KBM-7 (cell line): ENCODE measurements at places on chromosomes 3 and 15.

GRCh38 chr3:51390246-51391074 is 625 bp upstream of the RBM15B start:
- DNase-seq: no peak

DNA sequence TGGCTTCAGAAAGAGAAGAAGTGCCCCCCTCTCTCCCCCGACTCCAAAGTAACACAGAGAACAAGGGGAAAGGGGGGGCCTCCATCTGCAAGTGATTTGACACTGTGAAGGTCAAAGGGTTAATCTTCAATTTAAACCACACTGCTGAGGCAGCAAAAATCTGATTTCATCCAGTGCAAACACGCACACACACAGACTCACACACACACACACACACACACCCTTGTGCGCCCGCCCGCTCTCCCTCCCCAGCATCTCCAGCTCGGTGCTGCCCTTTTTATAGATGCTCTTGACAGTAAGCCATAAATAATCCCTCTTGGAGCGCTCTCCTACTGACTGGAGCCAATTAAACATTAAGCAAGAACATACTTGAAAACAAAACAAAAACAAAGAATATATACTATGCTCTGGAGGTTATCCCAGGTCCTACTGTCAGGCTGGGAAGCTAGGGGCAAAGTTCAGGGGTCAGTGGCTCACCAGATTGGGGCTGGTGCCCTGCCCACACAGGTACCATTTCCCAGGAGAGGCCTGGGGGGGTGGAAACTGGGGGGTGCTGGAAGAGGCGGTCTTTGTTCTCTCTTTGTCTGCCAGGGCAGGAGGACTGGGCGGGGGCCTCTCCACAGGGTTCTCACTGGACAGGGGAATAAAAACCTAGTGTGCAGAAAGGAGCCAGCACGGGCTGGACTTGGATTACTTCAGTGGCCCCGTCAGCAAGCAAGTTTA is 16.3 kb downstream of the BMF start:
- no peak for DNase-seq

DNA sequence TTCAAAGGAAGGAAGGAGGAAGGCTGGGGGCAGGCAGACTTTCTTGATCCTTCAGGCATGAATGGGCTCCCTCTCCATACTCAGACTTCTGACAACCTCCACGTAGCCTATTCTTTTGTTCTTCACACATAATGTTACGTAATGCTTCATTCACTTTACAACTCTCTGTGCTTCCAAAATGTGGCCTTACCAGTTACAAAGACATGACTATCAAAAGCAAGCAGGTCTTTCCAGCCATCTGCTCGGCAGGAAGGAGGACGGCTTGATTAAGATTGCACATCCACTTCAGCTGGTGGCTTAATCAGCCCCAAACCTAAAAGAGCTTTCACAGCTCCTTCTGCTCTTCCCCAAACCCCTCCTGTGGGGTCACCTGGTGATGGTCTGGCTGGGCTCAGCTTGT is 263.2 kb downstream of the XXYLT1 start:
- DNase-seq: peak; percentile 53

DNA sequence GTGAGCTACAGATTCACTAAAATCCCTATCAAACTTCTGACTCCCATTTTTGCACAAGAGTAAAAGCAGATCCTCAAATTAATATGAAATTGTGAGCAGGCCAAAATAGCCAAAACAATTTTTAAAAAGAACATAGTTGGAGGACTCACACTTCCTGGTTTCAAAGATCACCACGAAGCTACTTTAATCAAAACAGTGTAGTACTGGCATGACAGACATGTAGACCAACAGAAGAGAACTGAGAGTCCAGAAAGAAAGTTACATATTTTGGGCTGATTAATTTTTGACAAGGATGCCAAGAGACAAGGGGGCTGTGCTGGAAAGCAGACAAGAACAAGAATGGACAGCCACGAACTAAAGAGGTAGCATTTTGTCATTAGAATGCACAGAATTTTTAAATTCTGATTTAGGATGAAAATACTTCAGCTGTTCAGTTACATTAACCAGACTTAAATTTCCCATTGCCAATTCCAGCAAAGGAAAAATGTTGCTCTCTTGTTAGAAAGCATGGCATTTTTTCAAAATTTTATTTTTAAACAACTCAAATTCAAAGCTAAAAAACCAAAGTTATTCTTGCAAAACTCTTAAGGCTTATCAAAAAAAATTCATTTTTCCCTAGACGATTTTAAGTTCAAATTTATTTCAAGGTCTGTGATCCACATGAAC is 14.0 kb downstream of the RYK start:
- no peak for DNase-seq

DNA sequence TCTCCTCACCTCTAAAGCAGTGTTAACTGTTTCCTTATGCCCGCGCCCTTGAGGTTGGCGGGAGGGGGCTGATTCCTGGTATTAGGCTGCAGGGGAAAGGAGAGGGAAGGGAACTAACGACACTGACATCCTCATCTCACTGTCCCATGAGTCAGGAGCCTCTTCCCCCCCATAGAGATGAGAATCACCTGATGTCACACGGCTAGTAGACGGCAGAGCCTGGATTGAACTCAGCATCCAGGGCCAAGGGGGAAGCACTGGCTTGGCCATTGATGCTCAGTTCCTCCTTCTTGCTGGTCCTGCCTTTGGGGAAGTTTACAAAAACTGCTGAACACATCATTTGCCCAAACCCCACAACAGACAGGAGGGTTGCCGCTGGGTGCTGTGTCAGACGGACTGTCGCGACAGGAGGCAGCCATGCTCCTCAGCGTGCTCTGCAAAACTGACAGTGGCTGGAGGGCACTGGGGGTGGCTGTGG is 38.5 kb downstream of the IDH2 start:
- DNase-seq: peak; percentile 79

- no peak for DNase-seq
These were observed 272.1 kb downstream of the FAM43A start for GRCh38 chr3:194957743-194958240.

DNA sequence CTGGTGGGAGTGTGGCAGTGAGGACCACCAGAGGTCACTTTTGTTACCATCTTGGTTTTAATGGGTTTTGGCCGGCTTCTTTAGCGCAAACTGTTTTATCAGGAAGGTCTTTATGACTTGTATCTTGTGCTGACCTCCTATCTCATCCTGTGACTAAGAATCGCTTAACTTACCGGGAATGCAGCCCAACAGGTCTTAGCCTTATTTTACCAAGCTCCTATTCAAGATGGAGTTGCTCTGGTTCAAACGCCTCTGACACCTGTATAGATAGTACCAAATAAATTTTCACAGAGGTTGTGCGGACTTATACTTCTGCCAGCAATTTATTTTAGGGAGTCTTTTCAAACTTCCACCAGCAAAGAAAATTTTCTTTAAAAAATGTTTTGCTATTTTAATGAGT is 13.6 kb upstream of the SLCO3A1 start:
- DNase-seq: no peak

DNA sequence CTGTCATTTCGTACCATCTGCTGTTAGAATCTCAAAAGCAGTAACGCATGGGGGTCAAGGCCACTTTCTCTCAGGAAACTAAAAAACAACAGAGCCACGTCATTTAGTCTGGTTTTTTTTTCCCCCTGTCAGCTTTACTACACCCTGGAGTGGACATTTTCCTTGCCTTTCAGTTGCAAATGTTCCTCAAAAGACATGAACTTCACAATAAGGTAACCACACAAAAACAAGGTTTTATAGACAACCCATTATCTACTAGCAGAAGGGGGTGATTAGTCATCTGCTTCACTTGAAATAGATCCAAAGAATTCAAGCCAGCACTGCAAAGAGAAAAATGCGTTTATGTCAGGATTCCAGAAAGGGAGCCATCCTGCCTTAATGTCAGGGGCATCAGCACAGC is 171.8 kb upstream of the CDIN1 start:
- no peak for DNase-seq

DNA sequence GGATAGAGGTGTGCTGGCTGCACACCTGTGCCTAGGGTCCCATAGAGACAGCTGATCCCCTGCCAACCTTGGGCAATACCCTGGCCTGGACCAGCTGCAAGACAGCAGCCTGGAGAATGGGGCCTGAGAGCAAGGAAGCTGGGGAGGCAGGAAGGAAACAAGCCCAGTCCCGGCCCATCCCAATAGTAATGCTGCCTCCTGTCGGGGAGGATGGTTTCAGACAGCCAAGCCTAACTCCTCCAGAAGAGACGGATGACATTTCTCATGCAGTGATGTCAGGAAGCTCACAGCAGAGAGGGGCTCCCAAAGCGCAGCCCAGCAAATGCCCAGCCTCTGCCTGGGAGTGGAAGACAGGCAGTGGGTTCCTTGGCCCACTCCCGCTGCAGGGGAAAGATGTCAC is 408.8 kb downstream of the OCA2 start:
- no peak for DNase-seq

GRCh38 chr15:92666780-92667179 is 11.2 kb upstream of the FAM174B start:
- DNase-seq: no peak

GRCh38 chr15:85499371-85499887 is 119.0 kb downstream of the AKAP13 start:
- no peak for DNase-seq

DNA sequence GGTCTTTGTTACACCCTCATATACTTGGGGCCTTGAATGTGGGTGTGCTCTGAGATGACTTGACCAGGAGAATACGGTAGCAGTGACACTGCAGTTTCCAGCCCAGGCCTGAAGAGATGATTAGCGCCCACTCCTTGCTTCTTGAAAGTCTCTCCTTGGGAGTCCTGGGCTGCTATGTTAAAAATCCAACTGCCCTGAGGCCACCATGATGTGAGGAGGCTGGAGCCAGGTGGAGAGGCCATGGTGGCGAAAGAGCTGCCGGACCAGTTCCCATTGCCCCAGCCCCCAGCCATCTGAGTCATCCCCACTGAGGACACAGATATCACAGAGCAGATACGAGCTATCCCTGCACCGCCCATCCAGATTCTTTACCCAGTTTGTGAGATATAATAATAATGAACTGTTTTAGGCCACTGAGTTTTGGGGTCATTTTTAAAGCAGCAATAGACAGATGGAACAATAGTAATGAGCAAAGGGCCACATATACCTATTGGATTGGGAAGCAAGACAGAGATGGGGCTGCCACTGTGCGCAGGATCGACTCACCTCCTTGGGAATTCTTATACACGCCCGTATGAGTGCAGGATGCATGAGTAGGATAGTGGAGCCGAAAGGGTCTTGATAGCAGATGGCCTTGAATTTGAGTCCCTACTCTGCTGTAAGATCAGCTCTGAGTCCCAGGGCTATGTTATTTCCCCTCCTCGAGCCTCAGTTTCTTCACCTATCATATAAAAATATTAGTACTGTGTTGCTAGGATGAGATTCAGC is 12.1 kb upstream of the GATA2 start:
- no peak for DNase-seq

- DNase-seq: no peak
These were observed 35.0 kb downstream of the WNT7A start for GRCh38 chr3:13844911-13845310.

DNA sequence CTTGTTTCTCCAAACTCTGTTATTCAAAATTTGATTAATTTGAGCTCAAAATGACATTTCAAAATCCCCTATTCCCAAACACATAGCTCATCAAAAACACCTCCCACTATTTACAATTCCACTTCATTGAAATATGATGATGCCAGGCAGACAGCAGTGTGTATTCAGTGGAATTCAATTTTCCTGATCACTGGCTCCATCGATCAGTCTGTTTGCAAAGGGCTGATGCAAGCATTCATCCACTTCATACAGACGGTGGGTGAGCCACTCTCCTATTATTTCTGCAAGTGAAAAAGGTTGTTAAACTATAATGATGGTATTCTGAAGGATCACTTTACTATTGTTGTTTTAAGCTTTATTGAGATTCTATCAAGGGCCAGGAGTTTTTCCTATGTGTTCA is 90.7 kb downstream of the RTP4 start:
- DNase-seq: no peak

GRCh38 chr3:147393261-147393942 is 12.9 kb downstream of the ZIC4 start:
- DNase-seq: no peak

- no peak for DNase-seq
These were observed 20.8 kb downstream of the ARL14 start for GRCh38 chr3:160697637-160698380.

- no peak for DNase-seq
These were observed 111.0 kb upstream of the STRIT1 start for GRCh38 chr3:155404486-155404885.

DNA sequence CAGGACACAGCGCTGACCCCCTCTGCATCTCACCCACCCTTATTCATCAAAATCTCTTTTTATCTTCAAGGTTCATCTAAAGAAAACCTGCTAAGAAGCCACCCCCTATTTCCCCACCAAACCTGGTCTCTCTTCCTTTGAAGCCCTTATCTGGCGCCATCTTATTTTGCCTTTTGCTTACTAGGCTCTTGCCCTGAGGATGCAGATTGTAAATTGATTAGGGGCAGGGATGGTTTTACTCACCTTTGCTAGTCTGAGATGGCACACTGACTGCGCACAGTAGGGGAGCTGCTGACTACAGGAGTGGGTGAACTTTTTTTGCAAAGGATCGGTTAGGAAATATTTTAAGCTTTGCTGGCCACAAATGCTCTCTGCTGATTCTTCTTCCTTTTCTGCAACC is 78.9 kb upstream of the BHLHE40 start:
- DNase-seq: no peak

- no peak for DNase-seq
These were observed 216.6 kb upstream of the PRICKLE2 start for GRCh38 chr3:64441861-64442260.

GRCh38 chr3:53318522-53318921 is 28.8 kb downstream of the DCP1A start:
- DNase-seq: no peak

- DNase-seq: no peak
These were observed 308.5 kb upstream of the MDFIC2 start for GRCh38 chr3:70620956-70621355.

DNA sequence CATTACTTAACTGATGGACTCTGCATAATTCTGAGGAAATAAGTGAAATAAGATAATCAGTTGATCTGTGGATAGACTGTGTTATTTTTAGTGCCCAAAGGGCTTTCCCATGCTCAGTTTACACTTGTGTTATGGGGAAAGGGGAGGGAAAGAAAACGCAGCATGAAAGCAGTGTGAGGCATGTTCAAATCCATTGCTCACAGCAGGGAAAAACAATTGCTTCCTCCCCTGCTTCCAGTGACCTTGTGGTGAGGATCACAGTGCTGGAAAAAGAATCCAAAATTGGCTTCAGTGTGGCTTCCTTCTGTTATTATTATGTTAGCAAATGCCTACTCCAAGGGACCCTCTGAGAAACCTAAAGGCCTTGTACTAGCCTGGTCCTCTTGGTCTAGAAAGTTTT is 285.1 kb upstream of the CDIN1 start:
- no peak for DNase-seq

- no peak for DNase-seq
These were observed 30.2 kb upstream of the ATOSA start for GRCh38 chr15:52709187-52709981.

DNA sequence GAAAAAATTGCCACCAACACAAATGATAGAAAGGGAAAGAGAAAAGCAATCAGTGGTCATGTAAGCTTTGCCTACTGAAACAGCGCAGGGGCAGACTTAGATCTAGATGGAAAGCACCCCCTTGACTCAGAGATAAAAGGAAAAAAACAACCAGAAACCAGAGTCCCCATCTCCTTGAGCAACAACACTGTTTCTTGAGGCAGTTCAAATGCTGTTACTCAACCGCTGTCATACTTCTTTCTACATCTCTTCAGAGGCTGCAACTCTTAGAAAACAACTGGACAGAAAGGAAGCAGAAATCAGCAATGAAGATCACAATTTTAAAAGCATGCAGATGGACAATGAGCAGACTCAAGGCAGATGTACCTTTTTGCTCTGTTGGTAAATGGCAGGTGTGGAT is 36.5 kb downstream of the FSIP1 start:
- DNase-seq: no peak

GRCh38 chr3:134078169-134078831 is 48.6 kb upstream of the SLCO2A1 start:
- DNase-seq: no peak

GRCh38 chr3:8793242-8793641 is 23.8 kb upstream of the OXTR start:
- no peak for DNase-seq
